Activated B cell treated with CpG ODN at 0.5 μM for 24 hours (primary cell): ENCODE measurements at places on chromosomes 12 and 14. TPM values are rescaled to one million over a fixed set of nuclear protein-coding genes. Genes with fewer than 3 reads are reported as not detected.
A peak's percentile ranks its signal among the peaks of the same experiment; 100 is the strongest.

Gene HRK
- 2.6 and 4.7 TPM in 2 replicates for total RNA-seq

Gene SERPINA10
- not detected in 2 replicates for total RNA-seq

Gene CD163
- 0.07 and 0.80 TPM in 2 replicates for total RNA-seq

Gene PLEKHD1
- total RNA-seq: 0.22 and 0.24 TPM in 2 replicates

Gene ENDOU
- 0.24 and 0.37 TPM in 2 replicates for total RNA-seq

Gene DIO2
- total RNA-seq: not detected in 2 replicates

DNA sequence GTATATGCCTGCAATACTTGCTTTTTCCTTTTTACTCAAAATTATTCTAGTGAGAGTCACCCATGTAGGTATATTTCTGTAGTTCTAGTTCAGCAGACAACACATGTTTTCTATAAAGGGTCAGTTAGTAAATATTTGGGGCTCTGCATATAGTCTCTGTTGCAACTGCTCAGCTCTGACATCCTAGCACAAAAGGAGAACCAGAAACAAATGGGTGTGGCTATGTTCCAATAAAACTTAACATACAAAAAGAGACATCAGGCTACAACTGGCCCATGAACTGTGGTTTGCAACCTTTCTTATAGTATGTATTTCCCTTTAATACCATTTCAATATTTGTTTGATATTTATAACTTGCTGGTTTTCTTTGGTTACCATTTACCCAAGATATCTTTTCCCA lies 11.9 kb downstream of the NT5DC3 start:
- no peak overlapping the region for H3K27ac ChIP-seq
- H3K36me3 ChIP-seq: no peaks in the 10 kb centered on the region
- H3K4me3 ChIP-seq: no peak overlapping the region
- DNase-seq: no peak
- H3K27me3 ChIP-seq: no peaks in the 10 kb centered on the region
- H3K4me1 ChIP-seq: peaks cover 51% of the 10 kb centered on the region

- no peaks in the 10 kb centered on the region for H3K27me3 ChIP-seq
- no peak overlapping the region for H3K27ac ChIP-seq
- H3K4me1 ChIP-seq: no peaks in the 10 kb centered on the region
- DNase-seq: no peak
Observed at GRCh38 chr12:129750421-129750820, 153.4 kb downstream of the TMEM132D start.

- no peak overlapping the region for H3K4me3 ChIP-seq
- H3K27me3 ChIP-seq: no peaks in the 10 kb centered on the region
- no peaks in the 10 kb centered on the region for H3K4me1 ChIP-seq
Observed at GRCh38 chr12:24894879-24895278, 54.0 kb downstream of the BCAT1 start.

DNA sequence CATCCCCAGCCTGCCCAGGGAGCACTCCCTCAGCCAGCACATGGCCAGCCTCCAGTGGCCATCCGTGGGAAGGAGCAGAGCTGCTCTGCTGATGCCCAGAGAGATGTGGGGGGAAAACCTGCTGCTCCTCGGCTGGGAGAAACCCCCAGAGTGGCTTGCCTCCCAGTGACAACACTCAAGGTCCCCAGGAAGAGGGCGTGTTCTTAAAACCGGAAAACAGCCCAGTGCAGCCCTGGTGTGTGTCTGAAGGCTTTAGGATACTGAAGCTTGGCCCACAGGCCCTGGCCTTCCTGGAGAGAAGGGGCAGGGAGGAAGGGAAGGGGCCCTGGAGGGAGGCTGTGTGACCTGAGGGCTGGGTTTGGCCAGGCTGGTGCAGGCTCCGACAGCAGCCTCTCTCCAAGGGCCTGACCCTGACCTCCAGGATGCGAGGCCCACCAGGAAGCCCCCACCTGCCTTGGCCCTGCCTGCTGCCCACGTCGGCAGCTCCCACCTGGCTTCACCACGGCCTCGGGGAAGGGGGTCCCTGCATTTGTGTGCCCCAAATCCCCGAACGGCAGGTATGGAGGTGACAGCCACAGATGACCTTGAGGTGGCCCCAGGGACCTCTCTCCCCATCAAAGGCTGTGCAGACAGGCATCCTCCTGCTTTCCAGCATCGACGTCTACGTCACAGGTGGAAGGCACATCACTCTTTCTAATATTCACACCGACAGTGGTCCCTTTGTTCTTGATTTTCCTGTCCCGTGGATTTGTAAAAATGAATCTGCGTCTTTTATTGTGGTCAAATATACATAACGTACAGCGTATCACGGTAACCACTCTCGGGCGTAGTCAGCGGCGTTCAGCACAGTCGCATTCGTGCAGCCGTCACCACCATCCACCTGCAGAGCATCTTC lies 190.0 kb upstream of the C14orf180 start:
- DNase-seq: no peak
- H3K4me1 ChIP-seq: peaks cover 82% of the 10 kb centered on the region
- no peak overlapping the region for H3K27ac ChIP-seq
- no peaks in the 10 kb centered on the region for H3K36me3 ChIP-seq
- no peaks in the 10 kb centered on the region for H3K27me3 ChIP-seq

- H3K36me3 ChIP-seq: peaks cover 5% of the 10 kb centered on the region
- no peaks in the 10 kb centered on the region for H3K27me3 ChIP-seq
- peak overlapping the region; percentile 50 for H3K27ac ChIP-seq
Observed at GRCh38 chr12:103841690-103842584, 903 bp upstream of the NT5DC3 start.

- H3K4me1 ChIP-seq: peaks cover 17% of the 10 kb centered on the region
- H3K27me3 ChIP-seq: no peaks in the 10 kb centered on the region
- H3K27ac ChIP-seq: no peak overlapping the region
- no peak overlapping the region for H3K4me3 ChIP-seq
- H3K36me3 ChIP-seq: no peaks in the 10 kb centered on the region
Observed at GRCh38 chr12:74488134-74488533, 49.5 kb upstream of the ATXN7L3B start.

DNA sequence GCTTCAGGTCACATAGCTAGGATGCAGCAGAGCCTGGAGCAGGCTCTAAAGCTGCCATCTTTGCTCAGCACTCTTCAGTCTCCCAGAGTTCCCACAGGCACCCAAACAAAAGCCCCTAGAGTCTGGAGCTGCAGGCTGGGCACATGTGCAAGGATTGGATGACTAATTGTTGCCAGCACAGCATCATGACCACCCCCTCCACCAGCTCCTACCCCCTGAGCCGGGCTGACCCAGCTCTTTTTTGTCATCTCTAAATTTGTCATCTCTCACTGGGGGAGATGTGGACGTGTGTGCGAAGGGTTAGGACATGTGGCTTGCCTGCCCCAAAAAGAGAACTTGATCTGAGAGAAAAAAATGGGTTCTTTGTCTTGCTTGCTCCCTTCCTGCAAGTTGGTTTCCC lies 4.3 kb upstream of the MMP19 start:
- H3K4me3 ChIP-seq: no peak overlapping the region
- no peak overlapping the region for H3K27ac ChIP-seq
- H3K27me3 ChIP-seq: peaks cover 18% of the 10 kb centered on the region
- no peak for DNase-seq
- no peaks in the 10 kb centered on the region for H3K4me1 ChIP-seq

DNA sequence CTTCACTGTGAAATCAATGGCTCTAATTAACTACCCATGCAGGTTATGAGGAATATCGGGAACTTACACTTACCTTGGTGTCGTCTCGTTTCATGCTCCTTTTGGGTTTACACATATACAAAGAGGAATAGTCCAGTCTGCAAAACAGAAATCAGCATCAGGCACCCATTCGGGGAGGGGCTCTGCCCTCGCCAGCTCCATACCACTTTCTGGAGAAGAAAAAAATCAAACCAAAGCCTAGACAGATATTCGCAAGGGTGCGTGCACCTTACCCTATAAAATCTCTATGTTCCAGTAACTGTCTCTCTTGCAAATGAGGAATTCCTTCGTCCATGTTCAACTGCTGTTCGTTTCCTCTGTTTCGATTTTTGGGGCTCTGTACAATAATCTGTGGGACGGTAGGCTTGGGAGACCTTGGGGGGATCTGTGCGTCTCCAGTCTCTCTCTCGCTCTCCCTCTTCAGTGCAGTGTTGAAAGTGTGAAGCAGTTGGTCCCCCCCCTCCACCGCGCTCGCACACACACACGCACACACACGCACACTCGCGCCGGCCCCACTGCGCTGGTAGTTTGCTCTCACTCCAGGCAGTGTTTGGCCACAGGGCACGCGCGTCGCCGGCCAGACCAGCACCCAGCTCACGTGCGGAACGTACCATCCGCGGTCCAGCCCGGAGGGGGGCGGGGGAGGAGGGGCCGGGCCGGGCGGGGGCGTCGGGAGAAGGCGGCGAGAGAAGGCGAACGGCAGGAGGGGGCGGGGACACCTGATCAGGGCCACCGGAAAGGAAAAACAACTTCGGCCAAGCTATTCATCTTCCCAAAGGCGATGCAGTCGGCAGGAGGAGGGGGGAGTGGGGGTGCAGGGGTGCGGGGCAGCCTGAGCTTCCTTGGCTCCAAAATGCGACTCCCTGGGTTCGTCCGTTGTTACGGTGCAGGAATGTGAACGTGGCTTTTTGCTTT lies at the start of gene BHLHE41:
Gene BHLHE41, minus strand, starts transcription at position 592 of the 954 bp plus-strand sequence. Its CDS starts 258 bp downstream, at position 334.
- peaks cover 59% of the 10 kb centered on the region for H3K4me1 ChIP-seq
- peak; percentile 49 for DNase-seq
- peak within 1 kb of the TSS; percentile 96 for H3K4me3 ChIP-seq
- H3K36me3 ChIP-seq: peaks cover 18% of the 10 kb centered on the region
- H3K27ac ChIP-seq: peak within 1 kb of the TSS; percentile 97
- H3K27me3 ChIP-seq: no peaks in the 10 kb centered on the region

DNA sequence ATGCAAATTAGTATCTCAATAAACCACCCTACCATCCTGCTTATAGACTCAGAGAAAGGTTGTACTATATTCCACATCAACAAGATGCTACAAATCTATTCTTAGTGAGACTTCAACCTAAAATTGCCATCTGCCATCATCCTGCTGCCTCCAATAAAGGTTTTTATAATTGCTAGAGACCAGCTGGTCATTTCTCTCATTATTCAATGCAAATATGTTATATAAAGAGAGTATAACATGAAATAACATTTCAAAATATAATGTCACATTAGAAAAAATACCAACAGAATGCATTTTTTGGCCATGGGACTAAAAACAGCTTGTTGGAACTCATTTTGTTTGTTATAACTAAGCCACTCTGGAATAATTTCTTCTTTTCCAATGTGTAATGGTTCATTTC lies 247.3 kb downstream of the LRIG3 start:
- H3K4me1 ChIP-seq: no peaks in the 10 kb centered on the region
- H3K36me3 ChIP-seq: no peaks in the 10 kb centered on the region
- no peaks in the 10 kb centered on the region for H3K27me3 ChIP-seq
- no peak overlapping the region for H3K4me3 ChIP-seq
- H3K27ac ChIP-seq: no peak overlapping the region

DNA sequence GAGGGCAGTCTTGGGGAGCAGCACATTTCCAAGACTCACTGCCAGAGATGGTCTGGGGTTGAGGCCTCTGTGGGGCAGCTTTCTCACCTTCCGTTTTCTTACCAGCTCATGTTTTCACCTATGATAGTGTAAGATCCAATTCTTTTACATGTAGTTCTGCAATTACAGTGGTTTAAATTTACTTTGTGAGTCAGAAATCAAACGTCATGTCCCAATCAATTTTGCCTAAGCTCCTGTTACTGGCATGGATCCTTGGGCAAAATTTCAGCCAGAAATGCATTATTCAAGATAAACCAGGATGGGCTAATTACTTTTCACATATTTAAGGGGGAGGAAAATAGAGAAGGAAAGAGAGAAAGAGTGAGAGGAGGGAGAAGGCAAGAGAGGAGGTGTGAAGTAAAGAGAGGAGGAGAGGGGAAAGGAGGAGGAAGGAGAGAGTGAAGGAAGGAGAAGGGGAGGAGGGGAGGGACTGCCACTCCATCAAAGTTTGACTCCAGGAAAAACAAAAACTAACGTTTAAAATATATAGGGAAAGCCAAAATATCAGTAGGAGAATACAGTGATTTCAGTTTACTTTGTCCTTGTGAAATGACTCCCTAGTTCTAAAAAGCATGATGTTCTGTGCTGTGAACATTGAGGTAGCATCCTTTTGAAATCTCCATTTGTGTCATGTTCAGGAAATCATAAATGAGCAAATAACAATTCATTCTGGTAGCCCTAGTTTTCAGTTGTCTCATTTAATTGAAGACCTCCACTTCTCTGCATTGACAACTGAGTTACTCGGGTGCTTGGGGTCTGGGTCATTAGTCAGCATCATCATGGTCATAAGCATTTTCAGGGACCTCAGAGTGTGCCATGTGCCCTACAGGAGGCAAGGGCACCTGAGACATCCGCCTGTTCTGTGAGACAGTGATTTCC lies 3.0 kb downstream of the BMAL2 start:
- H3K4me3 ChIP-seq: no peak overlapping the region
- no peak for DNase-seq
- no peak overlapping the region for H3K27ac ChIP-seq
- H3K27me3 ChIP-seq: peaks cover 22% of the 10 kb centered on the region
- H3K36me3 ChIP-seq: peaks cover 2% of the 10 kb centered on the region

GRCh38 chr14:75445236-75445635 lies 17.4 kb downstream of the JDP2 start:
- H3K36me3 ChIP-seq: peaks cover 51% of the 10 kb centered on the region
- H3K4me1 ChIP-seq: peaks cover 12% of the 10 kb centered on the region
- no peaks in the 10 kb centered on the region for H3K27me3 ChIP-seq

GRCh38 chr12:11748903-11749302 lies 99.4 kb downstream of the ETV6 start:
- DNase-seq: no peak
- H3K36me3 ChIP-seq: peaks cover 23% of the 10 kb centered on the region
- peak overlapping the region; percentile 92 for H3K27ac ChIP-seq
- H3K4me1 ChIP-seq: peaks cover 99% of the 10 kb centered on the region

DNA sequence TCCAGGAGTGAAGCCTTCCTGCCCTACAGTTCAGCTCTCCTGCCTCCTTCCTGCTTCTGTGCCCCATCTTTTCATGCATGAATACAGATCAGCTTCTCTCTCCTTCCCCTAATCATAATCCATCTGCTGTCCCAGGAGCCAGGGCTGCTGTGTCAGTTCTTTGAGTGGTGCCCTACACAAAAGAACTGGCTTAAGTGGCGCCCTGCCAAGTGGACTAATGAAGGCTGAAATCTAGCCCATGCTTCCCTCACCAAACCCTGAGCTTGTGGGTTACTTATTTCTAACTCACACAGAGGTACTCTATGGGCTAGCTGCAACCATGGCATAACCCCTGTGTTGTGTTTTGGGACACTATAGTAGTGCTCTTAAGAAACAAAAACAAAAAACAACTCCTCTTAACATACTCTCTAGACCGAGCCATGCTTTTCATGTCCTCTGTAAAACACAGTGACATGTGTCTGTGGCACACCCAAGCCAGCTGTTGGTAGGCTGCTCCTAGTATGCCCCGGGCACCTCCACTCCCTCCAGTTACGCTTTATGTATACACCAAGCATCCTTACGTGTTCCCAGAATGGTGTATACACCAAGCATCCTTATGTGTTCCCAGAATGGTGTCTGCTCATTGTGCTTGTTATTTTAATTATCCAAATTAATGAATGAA lies 19.3 kb upstream of the ETV6 start:
- H3K36me3 ChIP-seq: no peaks in the 10 kb centered on the region
- H3K27me3 ChIP-seq: no peaks in the 10 kb centered on the region
- H3K4me3 ChIP-seq: no peak overlapping the region
- DNase-seq: no peak
- no peaks in the 10 kb centered on the region for H3K4me1 ChIP-seq

- H3K4me3 ChIP-seq: no peak overlapping the region
- peaks cover 10% of the 10 kb centered on the region for H3K27me3 ChIP-seq
- no peaks in the 10 kb centered on the region for H3K36me3 ChIP-seq
- no peak for DNase-seq
Observed at GRCh38 chr12:115755061-115755724, 522.3 kb downstream of the MED13L start.

GRCh38 chr12:53076461-53076860 lies 2.7 kb downstream of the SPRYD3 start:
- H3K36me3 ChIP-seq: peaks cover 62% of the 10 kb centered on the region
- no peak overlapping the region for H3K4me3 ChIP-seq
- peaks cover 53% of the 10 kb centered on the region for H3K4me1 ChIP-seq
- no peak overlapping the region for H3K27ac ChIP-seq
- H3K27me3 ChIP-seq: no peaks in the 10 kb centered on the region

- no peak overlapping the region for H3K4me3 ChIP-seq
- no peaks in the 10 kb centered on the region for H3K36me3 ChIP-seq
- DNase-seq: no peak
- H3K27ac ChIP-seq: no peak overlapping the region
Observed at GRCh38 chr12:93957168-93957567, 191.2 kb upstream of the PLXNC1 start.
